Femur (tissue), 1 donor: ENCODE measurements at places on chromosomes 2 and 18.

GRCh38 chr18:44855681-44856080 lies 175.0 kb downstream of the SETBP1 start:
- no peak for DNase-seq

GRCh38 chr2:142668420-142668819 lies 209.0 kb upstream of the KYNU start:
- DNase-seq, result no peak

GRCh38 chr2:231191896-231192872 lies 6.2 kb upstream of the ARMC9 start:
- DNase-seq, result peak; percentile 89

GRCh38 chr18:37854396-37854795 lies 288.8 kb upstream of the CELF4 start:
- DNase-seq, result no peak

- no peak for DNase-seq
Measured at GRCh38 chr2:71662665-71663394, 209.5 kb downstream of the DYSF start.

DNA sequence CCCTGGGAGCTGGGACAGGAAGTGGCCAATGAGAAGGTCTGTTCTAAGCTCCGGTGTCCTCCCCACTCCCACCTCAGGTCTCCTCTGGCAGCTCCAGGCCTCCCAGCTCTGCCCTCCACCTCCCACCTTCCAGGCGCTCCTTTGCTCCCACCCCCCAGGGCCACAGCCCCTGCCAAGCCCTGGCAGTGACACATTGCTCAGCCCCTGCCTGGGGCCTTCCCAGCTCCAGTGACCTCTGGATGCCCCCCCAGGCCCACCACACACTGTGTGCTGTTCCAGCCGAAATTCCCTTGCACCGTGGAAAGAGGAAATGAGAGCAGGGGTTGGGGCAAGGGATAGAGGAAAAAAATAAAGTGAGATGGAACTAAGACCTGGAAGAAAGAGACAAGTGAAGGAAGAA lies 289.6 kb downstream of the CYP26B1 start:
- DNase-seq, result peak; percentile 82

DNA sequence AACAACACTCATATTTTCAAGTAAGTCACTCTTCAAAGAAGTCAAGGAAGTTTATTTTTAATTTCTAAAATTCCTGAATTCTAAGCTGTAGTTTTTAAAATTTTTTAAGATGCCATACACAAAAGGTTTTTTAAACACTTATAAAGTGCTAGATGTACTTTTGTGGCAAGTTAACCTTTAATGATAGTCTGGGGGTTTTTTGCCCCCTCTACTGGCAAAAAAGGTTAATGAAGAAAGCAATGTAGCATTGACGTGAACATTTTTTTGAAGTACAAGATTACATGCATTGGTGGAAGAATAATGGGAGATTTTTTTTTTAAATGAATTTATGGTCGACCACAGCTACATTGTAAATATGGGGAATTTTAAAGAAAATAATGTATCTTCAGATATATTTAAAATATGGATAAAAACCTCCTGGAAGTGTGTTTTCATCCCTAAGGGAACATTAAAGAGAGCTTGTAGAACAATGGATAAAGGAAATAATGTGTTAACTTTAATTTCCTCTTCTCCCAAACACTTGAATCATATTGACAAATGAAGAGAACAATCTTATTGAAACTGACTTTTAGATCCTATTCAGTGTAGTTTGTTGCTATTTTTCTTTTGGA lies 12.6 kb downstream of the ITPRID2 start:
- no peak for DNase-seq

- no peak for DNase-seq
Measured at GRCh38 chr18:71114550-71115210, 825.8 kb downstream of the SOCS6 start.

DNA sequence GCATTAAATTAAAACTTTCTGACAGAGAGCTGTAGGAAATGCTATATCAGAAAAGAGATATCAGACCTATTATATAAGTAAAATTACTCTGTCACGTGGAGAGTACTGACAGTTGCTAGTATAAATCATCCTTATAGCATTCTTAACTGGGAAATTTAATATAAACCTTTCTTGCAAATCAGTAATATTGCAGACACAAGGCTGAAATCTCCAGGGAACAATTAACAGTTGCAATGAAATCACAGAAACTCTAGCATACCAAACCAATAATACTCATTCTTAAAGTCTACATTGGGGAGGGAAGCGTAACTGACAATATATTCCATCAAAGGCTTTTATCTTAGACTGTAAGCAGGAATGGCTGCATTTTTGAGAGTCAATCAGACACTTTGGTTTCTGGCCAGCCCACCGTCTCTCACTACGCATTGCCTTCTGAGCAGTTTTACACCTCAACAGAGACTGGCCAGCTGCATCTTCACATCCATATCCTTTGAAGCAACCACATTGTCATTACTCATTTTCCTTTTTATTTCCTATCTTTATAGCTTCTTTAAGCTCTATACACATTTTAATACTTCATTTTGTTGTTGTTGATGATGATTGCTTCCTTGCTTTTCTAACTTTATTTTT lies 536.0 kb upstream of the CDH2 start:
- no peak for DNase-seq

GRCh38 chr2:168751104-168751740 lies 51.2 kb upstream of the NOSTRIN start:
- no peak for DNase-seq

- DNase-seq, result no peak
Measured at GRCh38 chr18:23740105-23740830, 51.0 kb downstream of the LAMA3 start.

GRCh38 chr2:39902103-39902502 lies 123.0 kb upstream of the THUMPD2 start:
- DNase-seq, result no peak

DNA sequence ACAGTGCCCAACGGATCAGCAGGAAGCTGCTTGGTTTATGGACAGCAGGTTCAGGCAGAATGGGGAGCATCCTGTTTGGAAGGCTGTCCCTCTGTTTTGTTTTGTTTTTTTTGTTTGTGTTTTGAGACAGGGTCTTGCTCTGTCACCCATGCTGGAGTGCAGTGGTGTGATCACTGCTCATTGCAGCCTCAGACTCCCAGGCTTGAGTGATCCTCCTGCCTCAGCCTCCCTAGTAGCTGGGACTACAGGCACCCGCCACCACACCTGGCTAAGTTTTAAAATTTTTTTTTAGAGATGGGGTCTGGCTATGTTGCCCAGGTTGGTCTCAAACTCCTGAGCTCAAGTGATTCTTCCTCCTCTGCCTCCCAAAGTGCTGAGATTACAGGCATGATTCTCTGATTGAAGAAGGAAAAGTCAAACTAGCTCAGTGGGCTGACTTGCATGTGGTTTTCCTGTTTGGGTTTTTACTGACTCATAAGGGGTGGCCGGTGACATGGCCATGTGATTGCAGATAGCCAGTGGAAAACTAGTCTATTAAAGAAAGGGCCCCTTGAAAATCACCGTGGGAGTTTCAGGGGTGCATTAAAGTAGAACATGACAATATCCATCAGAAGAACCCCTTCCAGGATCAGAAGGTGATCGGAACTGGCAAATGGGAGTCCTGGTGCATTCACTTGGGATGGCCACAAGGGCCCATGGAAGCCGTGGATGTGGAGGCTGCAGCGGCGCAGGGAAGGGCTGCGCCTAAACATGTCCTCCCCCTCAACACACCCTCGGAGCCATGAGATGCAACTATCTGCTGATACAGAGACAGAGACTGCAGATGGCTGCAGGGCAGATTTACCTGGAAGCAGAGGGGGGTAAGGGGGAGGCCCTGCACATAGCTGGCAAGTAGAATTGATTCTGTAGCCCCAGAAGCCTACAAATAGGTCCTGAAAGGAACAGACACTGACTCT lies 26.5 kb downstream of the AQP12B start:
- DNase-seq, result no peak

GRCh38 chr2:31212659-31213600 lies 4.4 kb downstream of the CAPN14 start:
- DNase-seq, result no peak

DNA sequence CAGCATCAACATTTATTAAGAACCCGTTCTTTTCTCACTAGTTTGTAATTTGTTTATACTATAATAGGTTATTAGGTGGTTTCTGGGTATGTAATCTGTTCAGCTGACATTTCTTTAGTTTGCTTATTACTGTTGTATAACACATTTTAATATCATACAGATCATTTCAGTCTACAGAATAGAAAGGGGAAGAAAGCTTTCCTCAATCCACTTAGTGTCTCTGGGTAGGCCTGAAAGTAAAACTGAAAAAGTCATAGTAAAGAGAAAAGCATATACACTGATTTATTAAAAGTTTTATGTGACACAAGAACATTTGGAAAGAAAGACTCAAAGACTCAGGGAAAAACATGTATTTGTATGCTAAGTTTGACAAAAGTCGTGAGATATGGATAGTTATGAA lies 16.8 kb upstream of the KCNJ3 start:
- no peak for DNase-seq

GRCh38 chr2:28552045-28552823 lies 56.4 kb downstream of the PLB1 start:
- DNase-seq, result no peak

- DNase-seq, result no peak
Measured at GRCh38 chr18:80238651-80239260, 8.6 kb downstream of the PARD6G start.

DNA sequence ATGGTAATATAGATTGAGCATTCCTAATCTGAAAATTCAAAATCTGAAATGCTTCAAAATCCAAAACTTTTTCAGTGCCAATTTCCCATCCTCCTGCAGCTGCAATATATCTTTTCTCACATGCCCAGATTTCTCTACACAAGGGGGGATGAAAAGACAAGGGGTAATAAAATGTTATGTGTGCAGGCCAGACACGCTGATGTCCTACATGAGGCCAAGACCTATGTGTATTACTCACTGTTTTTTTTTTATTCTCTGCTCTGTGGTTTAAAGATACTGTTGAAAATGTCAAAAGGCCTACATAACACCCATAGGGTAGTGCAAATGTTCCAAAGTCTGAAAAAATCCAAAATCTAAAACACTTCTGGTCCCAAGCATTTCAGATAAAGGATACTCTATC lies 41.2 kb upstream of the CWC22 start:
- DNase-seq, result no peak

DNA sequence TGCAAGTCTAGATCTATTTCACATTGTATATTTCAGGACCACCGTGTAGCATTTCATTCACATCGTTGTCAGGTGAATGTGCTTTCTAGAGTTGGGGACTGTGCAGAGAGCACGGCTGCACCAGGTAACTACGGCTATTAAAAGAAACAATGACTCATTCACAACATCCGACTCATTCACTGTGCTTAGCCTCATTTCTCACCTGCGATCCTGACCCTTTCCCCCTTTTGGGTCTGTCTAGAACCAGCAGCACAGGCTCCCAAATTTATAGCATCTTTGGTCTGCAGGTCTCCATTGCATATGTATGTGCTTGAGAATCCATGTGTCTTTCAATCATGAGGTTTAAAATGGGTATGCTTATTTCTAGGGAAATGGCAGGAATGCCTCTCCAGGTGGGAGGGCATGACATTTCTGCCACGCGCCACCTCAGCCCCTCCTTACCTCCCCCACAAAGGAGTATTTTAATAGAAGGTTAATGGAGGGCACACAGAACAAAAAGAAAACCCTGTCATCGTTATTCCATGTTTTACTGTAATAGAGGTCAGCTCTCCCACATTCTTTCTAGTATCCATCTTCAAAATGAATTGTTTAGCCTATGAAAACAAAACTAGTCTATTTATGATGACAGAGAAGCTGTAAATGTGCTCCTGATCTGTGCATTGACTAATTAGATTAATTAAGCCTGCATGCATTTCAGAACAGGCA lies 246.7 kb upstream of the EPHA4 start:
- no peak for DNase-seq

DNA sequence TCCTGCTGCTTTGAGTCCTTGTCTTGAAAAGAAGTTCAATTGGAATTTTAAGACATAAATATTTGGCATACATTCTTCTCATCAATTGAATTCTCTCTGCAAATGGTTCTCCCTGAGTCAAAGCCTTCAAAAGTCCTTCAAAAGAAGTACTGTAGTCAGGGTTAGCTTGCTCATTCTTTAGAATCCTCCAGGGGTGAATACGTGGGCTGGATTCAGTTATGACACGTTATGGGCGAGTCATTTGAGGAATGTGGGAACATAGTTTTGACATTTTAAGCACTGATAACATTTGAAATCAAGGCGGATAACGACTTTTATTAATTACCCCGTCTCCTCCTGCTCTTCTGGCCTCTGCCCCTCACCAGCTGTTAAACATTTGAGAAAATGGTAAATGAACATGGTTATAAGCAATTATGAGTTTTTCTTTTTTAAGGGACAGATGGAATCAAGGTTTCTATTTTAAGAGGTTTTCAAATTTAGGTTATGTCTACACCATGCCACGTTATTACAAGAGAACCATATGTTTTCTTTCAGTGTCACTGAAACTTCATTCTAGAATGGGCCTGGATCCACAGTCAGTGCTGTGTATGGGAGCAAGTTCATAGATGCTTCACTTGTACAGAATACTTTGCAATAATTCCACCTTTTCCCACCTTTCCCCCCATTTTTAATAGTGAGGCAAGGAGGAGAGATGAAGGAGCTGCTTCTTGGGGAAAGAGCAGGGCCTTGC lies 273.1 kb downstream of the TSN start:
- DNase-seq, result no peak

- DNase-seq, result no peak
Measured at GRCh38 chr18:75790796-75791195, 363.3 kb upstream of the SMIM21 start.

DNA sequence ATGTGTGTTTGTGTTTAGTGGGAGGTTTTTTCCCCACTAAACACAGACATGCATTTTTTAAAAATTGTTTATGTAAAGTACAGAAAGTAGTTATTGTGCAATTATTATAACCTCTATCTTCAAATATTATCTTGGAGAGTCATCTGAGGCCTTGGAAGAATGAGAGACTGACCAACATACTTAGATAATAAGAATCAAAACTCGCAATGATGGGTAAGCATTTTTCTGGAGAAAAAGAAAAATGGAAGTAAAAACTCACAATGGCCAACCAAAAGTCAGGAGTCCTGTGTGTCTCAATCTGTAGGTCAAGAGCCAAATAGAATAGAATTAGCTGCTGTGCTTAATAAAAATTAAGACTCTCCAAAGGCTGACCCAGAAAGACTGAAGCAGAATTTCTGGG lies 43.0 kb downstream of the MEMO1 start:
- no peak for DNase-seq

- no peak for DNase-seq
Measured at GRCh38 chr2:28623582-28624405, 127.8 kb upstream of the PPP1CB start.

GRCh38 chr2:196206804-196207203 lies 35.4 kb upstream of the STK17B start:
- DNase-seq, result no peak

DNA sequence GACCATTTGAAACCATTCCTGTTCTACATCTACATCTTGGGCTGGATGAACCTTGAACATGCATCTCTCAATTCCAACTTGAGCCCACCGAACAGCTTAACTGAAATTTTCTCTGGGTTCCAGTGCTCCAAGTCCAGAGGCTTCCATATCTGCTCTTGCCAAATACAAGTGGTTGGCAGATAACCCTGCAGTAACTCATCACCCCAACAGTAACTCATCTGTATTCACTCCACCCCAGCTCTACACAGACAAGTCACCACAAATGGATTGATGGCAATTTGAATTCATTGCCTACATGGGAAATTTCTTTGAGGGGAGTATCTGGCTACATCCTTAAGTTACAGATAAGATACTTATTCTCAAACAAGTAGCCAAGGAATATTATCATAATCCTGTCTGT lies 502.4 kb upstream of the TNP1 start:
- DNase-seq, result no peak
